HFF-Myc (cell line): ENCODE measurements at places on chromosomes 16 and 17.

DNA sequence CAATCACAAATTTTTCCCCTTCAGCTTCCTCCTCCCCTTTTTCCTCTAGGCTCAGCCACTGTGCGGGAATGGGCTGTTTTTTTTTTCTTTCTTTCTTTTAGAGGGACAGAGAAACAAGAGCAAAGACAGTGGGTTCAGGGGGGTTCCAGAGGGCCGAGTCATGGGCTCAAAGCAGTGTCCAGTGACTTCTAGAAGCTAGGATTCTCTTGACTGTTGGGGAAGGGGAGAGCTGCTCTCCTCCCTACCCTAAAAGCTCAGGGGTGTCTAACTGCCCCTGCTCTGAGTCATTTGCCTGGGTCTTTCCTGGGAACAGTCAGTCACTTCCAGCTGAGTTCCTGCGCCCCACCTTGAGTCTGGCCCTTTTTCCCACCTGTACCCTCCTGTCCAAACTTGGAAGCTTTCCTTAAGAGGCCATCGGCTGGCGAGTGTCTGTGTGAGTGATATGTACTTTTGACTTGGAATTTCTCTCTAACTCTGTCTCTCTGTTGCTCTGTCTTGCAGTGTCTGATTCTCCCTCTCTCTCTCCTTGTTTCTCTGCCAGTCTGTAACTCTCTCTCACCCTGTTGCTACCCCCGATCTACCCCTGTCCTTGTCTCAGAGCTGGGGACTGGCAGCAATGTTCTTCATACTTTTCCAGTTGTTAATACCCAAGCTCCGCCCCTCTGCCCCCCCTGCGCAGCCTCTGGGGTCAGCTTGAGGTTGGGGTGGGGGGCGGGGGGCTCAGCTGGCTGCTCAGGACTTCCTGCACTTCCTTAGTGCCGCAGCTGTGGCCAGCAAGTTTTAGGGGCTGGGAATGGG is 2.4 kb downstream of the THRA start:
- DNase-seq: no peak

- peak; percentile 39 for DNase-seq
These were observed 26.2 kb downstream of the KPNA2 start for GRCh38 chr17:68061512-68062313.

DNA sequence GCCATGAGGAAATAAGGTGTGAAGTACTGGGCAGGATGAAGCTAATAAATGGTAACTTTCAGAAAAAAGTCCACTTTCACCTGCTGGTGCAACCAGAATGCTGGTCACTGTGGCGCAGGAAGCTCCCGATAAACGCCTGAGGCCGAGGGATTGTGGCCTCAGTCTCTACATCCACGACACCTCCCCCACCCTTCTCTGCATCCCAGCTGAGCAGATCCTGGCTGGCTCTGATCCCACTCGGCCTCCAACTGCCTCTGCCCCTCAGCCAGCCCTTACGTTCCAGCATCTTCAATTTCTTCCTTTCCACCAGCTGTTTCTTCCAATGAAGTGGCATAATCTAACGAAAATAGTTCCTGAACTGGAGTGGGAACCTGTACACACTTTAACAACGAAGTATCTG is 49.5 kb downstream of the COX4I1 start:
- DNase-seq: no peak

GRCh38 chr17:69048634-69049033 is 12.1 kb downstream of the ABCA9 start:
- DNase-seq: no peak

GRCh38 chr17:45871718-45872117 is 22.6 kb upstream of the MAPT start:
- DNase-seq: no peak

DNA sequence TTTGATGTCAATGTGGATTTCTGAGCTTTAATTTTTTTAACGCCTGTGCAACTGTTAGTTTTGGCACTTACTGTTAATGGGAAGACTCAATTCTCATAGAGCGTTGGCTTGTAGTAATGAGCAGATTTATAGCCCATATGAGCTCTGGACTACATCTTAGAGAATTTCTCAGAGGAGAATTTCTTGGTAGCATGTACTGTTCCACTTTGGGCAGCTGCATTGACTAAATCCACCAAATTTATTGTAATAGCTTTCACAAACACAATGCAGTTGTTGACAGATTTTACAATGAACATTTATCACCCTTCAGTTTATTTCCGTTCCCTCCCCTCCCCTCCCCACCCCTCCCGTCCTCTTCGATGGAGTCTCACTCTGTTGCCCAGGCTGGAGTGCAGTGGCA is 193.9 kb downstream of the PRKCA start:
- no peak for DNase-seq

GRCh38 chr17:75130632-75131277 is 787 bp downstream of the NT5C start:
- DNase-seq: no peak

GRCh38 chr17:48754500-48755261 is 26.1 kb upstream of the HOXB13 start:
- DNase-seq: no peak

DNA sequence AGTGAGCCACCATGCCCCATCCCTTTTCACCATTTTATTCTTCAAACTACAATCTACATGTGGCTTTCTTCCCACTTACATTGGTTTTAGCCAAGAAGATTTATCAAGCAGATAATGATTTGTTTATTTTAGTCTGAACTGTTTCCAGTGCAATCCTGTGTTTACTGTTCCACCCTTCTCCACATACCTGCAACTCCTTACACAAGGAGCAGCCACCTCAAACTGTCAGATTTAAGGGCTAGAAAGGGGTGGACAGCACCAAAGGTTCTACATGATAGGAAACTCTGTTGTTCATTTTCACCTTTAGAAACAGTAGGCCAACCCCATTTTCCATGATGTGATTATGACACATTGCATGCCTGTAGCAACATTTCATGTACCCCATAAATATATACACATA is 1.9 kb downstream of the RUNDC1 start:
- DNase-seq: no peak

GRCh38 chr16:49019081-49019633 is 262.5 kb downstream of the CBLN1 start:
- peak; percentile 86 for DNase-seq

- DNase-seq: no peak
These were observed 29.5 kb downstream of the WWOX start for GRCh38 chr16:78128913-78129312.

GRCh38 chr17:44844390-44844830 is 3.3 kb upstream of the HIGD1B start:
- no peak for DNase-seq

DNA sequence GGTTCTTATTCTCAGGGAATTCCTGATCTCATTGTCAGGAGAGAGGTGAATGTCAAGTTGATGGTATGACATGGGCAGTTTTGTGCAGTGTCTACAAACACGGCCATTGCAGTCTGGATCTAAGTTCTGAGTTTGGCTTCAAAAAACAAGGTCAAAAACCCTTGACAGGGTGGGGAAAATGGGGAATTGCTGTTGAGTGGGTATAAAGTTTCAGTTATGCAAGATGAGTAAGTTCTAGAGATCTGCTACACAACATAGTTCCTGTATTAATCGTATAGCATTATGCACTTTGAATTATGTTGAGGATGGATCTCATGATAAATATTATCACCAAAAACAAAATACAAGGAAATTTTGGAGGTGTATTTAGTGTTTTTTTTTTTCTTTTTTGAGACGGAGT is 36.6 kb upstream of the CARMIL2 start:
- DNase-seq: no peak

DNA sequence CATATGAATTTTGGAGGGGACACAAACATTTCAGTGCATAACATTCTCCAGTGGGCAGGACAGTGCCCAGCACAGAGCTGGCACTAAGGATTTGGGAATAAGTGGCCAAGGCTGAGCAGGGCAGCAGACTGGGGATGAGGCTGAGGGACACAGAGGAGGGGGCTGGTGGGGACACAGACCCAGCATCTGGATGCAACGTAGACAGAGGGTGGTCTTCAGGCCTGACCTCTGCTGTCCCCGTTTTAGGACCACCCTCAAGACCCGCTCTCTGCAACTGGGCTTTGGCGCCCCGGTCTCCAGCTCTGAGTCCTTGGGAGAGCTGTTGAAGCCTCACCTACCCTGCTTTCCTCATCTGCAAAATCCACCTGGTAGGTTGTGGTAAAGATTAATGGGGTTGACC is 3.3 kb upstream of the PRSS33 start:
- no peak for DNase-seq
